ENCODE measurements at places on chromosomes 7 and 10.

- no peak for DNase-seq
Measured at GRCh38 chr7:140122965-140123364, 53.8 kb downstream of the KDM7A start.

DNA sequence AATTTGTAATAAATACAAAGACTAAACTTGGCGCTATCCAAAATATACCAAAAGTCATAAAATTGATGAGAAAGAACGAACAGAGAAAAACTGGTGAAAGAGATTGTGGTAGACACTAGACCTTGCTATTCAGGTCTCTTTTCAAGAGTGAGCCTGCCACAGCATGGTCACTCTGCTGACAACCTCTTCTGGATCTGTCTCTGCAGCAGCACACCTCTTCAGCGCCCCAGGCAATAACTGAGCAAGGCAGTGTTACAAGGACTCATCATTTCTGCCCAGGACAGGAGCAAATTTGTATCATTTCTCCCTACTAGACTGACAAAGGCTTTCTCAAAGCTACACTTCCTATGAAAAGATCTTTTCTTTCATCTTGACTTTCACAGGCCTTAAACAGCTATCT, 976.0 kb downstream of the DNAJB9 start:
- DNase-seq, result no peak

DNA sequence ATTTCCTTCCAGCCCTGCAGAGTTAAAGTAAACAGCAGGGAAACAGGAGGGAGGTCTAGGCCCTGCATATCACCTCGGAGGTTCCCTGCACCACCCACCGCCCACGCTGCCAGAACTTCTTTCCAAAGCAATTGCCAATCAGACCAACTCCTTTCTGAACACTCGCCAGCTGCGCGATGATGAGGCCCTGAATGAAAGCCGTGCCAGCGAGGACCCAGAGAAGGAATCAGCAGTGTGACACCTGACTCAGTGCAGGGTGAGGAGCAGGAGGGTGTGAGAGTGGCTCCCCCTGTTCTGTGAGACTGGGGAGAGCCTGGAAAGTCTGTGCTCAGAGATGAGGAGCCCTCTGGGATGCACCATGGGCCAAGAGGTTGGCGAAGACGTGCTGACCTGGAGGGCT, 3.3 kb upstream of the TCERG1L start:
- DNase-seq, result no peak

DNA sequence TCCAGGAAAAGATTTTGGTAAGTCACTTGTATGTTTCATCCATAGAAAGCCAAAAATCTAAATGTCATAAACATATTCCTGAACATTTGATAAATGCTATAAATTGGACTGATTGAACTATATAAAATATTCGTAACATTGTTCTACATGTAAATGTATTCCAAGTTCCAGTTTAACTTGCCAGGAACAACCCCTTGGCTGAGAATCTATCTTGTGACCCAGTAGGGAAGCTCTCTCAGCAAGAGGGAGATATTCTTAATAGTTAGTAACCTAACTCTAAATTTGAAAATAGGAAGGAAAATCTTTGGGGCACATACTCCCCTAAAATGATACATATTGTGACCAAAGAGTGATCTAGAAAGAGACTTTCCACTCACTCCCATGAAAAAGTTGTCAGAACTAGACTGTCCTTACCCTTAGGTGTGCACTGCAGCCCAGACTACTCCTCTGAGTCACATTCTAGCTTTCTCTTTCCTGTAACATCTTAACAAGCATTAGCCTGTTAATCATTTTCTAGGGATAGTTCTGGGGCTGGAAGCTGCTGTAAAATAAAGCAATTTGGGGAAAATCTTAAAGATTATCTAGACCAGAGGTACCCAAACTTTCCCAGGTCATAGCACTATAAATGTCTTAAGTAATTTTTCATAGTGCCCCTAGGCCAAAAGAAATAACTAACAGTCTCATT, 73.7 kb upstream of the SKAP2 start:
- no peak for DNase-seq

GRCh38 chr7:63925626-63926460, 72.8 kb upstream of the ZNF722 start:
- DNase-seq, result peak; percentile 81

GRCh38 chr7:108717781-108718180, 148.1 kb downstream of the DNAJB9 start:
- DNase-seq, result no peak

DNA sequence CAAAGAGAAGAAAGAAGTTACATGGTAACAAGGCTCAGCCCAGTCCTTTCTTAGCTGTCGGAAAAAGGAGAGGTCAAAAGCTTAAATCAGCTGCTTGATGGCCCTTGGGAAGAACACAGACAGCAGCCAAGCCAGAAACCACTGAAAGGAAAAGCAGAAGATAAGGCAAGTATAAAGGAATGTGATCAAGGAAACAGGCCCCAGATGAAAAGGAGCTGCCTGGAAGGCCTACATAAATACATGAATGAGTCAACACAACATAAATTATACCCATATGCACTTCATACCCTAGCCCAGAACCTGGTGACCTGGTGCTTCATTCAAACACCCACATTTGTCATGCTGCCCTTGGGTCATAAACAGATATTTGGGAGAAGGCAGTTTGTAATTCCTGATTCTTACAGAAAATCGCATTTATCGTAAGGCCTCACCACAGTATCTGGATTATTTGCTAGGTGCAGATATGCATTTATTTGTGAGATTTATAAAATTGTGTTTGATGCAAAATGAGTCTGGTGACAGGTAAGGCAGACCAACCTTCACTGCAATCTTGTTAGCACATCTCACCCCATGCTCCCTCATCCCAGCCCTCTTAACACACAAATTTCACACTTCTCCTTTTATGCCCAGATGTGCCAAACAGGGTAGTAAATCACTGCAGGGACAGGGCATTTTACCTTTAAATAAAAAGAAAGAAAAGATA, 94.9 kb upstream of the KCNIP2 start:
- no peak for DNase-seq

DNA sequence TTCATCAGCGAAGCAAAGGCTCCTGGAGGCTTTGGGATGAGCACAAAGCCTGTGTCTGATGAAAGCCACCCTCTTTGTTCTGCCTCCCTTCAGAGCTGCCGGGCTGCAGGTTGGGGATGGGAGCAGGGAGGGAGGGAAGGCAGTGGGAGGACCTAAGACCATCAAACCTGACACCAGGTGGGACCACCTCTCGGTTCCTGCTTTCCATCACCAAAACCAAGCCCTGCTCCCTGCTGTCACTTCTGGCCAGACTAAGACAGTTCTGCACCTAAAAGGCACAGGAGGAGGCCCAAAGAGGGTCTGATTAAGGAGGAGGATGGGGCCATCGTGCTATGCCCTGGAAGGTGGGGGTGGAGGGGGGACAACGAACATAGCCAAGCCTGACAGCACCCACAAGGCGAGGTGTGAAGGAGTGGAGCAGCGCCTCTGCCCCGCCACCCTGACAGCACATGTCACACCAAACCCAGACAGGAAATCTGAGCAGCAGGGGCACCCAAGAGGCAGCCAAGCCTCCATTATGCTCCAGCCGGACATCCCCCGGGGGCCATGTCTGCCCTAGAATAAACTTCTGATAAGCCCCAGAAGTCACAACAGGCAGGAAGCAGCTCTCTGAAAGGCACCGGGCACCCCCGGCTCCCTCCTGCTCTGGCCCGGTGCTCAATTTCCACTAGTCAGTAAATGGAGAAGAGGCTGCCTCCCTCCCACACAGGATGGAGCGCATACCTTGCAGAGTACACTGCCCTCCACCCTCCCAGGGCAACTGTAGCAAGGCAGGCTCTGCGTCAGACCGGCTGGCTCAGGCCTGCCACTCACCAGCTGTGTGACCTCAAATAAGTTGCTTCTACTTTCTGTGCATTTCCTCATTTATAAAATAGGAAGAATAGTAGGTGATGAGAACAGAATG, 48.9 kb downstream of the DLG5 start:
- no peak for DNase-seq

GRCh38 chr10:125226005-125226404, 65.6 kb upstream of the CTBP2 start:
- no peak for DNase-seq

DNA sequence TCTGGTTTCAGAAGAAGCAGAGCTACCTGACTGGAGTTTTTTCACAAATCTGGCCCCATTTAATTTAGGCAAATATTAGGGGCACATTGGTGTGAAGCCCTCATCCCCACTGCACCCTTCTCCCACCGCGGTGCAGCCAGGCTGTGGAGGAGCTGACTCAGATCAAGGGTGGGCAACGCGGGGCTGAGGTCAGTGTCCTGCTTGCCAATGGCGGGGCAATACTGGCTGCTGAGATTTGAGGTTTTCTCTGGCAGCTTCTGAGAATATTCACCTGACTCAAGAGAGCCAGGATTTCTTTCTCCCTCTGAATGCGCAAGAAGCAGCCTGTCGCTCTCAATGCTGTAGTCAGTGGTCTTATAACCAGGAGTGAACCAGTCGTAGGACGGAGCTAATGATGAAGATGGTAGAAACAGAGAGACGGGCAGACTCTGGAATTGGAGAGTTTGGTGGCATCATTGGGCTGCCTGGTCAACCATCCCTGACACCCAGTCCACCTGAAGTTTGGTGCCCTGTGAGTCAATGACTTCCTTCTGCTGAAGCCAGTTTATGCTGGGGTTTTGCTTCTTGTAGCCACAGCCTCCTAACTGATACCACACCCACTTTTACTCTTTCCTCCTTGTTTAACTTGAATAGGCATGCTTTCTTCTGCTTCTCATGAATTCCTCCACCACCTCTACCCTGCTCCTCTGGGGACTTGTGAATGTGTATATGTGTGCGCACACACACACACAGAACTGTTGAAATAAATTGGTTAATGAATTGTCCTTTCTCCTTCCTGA, 123.7 kb upstream of the CTBP2 start:
- no peak for DNase-seq

DNA sequence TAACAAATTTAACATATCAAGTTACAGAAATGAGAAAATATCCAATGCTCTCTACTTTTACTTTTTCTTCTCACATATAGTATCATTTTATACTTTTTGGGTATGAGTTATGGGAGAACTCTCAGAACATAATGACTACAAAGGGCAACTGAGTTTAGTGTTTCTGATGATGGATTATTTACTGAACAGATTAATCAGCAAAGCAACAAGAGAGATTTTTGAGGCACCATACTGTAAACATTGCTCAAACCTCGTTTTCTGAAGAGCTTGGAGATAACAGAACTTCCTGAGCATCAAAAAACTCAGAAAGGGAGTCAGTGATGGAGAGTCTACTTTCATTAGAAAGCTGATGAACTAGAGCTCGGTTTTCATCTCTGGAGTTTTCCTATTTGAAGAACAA, 84.8 kb upstream of the GSDME start:
- no peak for DNase-seq

- DNase-seq, result no peak
Measured at GRCh38 chr7:115008465-115009114, 86.7 kb downstream of the MDFIC start.

GRCh38 chr10:44261710-44262455, 123.0 kb downstream of the CXCL12 start:
- DNase-seq, result no peak

DNA sequence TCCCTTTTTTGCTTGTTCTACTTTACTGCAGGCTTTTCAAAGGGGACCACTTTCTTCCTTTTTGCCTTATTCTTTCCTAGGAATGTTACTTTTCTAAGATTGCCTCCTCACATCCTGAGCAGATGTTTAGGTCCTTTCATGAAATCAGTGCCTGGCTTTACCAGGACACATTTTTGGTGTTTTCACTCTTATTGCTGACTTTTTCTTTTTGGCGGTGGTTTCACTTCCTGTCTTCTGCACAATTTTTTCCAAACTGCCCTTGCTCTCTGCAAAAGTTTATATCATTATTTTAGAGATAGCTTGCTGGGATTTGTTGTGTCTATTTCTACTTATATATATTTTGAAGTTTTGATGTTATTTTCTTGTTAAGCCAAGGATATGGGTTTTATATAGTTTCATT, 332.2 kb upstream of the MTPN start:
- DNase-seq, result no peak

GRCh38 chr10:106707657-106708056, 456.8 kb downstream of the SORCS1 start:
- DNase-seq, result no peak

GRCh38 chr7:39509436-39509835, 56.8 kb upstream of the YAE1 start:
- DNase-seq, result no peak

DNA sequence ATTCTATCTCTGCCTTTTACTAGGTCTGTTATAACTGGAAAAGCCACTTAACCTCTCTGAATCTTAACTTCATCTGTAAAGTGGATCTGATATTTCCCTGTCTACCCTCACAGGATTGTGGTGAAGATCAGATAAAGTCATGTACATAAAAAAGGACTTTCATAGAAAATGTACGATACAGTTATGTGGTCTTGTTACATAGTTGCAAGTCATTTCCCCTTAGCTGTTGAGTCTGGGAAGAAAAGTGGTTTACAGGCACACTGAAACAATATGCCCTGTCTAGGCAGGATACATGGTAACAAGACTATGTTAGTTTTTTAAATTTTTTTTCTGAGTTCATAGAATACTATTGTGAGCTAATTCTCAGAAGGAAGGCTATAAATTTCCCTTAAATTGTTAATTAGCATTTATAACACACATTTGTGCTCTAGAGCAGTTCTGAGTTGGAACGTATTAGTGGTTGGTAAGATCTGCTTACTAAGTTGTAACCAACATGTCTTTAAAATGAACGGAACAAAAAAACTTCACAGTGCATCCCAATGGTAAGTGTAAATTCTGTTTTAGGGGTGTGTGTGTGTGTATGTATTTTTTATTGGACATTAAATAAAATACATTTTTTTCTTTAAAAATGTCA, 7.1 kb upstream of the GSTO1 start:
- no peak for DNase-seq

GRCh38 chr10:107809889-107810288, 645.4 kb upstream of the SORCS1 start:
- DNase-seq, result no peak

- DNase-seq, result peak; percentile 41
Measured at GRCh38 chr7:92685136-92686042, 95.2 kb upstream of the FAM133B start.

GRCh38 chr7:50409856-50410745, 40.0 kb downstream of the FIGNL1 start:
- no peak for DNase-seq

DNA sequence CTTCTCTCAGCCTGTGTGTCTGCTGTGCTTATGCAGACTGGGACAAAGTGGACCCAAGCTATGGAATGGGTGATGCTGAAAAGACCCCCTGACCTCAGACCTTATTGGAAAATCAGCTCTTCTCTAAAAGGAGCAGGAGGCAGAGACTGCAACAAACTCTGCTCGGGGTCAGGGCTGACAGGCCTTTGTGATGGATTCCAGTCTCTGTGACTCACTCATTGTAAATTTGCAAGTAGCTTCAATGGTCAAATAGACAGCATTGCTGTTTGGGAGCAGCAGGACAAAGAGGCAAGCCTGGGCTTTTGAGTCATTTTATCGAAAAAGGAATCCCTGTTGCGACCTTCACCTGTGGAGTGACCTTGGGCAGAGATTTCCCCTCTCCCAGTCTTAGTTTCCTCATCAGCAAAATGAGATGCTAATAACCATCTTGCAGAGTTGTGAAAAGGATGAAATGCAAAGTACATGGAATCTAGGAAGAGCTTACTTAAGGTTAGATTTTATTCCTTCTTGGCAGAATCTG, 26.1 kb upstream of the GPR26 start:
- DNase-seq, result no peak

Measured in activated T-helper 9 cell treated with anti-CD3 and anti-CD28 coated beads, Interleukin-2, amount 50 U/mL, for 16 hours (primary cell).